ENCODE measurements at places on chromosomes 1 and 21.

DNA sequence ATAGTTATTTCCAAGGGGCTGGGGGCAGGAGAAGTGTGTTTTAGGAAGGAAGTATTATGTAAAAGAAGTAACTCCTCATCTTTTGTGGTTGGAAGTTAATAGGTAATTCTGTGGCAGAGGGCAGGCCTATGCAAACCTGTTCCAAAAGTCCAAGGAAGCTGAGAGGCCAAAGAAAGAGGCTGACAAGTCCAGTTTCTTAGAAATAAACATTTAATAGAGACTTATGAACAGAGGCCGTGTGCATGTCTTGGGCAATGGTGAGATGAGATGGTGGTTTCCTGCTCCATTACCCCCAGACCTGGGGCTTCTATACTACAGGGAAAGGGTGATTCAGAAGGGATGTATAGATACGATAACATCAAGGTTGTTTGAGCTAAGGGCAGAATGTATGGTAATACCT, 7.6 kb upstream of the CA14 start:
- DNase-seq = no peak

GRCh38 chr1:8004803-8005573, 21.1 kb downstream of the ERRFI1 start:
- peak; percentile 90 for DNase-seq

GRCh38 chr1:115158181-115158580, 68.9 kb upstream of the TSPAN2 start:
- no peak for DNase-seq

DNA sequence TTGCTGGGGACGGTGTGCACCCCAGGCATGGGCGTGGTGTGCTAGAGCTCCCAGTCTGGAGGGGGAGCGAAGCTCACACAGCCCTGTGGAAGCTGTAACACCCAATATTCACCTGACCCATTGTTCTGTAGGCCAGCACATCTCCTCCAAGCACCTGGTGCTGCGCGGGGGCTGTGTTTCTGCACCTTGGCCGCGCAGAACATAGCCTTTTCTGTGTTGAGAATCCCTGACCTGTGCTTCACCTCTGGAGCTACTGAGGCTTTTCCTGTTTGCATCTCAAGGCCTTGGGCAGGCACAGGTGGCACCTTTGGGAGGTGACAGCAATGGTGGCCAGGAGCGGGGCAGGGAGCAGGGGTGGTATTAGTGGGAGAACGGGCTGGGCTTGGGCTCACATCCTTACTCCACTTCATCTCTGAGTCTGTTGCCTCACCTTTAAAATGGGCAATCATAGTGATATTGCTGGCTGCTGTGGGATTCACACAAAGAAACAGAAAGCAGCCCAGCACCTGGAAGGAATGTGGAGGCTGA, 343.9 kb upstream of the AJAP1 start:
- no peak for DNase-seq

DNA sequence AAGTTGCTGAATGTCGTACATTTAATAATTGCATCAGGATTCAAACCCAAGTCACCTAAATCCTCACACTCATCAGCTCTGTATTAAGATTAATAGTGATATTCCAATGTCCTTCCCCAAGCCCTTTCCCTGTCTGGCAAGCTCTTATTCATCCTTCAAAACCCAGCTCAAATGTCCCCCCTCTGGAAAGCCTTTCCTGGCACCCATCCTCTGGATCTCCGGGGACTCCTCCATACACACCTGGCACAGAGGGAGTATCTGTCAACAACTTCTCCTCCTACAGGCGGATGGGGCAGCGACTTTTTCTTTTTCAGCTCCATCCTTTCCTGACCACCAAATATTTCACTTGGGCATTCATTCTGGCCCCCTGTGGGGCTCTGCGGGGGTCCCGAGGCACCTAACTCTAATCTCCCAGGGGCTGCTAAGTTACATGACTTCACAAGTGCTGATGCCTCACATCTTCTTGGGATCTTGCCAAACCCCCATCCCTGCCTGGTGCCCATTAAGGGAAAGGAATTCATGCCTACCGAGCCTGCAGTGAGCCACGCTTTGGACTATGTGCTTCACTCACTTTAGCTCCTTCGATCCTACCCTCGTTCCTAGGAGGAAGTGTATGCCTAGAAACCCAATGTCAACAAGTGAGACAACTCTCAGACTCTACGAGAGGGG, 15.2 kb downstream of the TINAGL1 start:
- DNase-seq = no peak

- no peak for DNase-seq
These were observed 101.8 kb upstream of the OLFM3 start for GRCh38 chr1:102098536-102098935.

- DNase-seq = no peak
These were observed 23.0 kb downstream of the LRRC8B start for GRCh38 chr1:89547563-89548116.

DNA sequence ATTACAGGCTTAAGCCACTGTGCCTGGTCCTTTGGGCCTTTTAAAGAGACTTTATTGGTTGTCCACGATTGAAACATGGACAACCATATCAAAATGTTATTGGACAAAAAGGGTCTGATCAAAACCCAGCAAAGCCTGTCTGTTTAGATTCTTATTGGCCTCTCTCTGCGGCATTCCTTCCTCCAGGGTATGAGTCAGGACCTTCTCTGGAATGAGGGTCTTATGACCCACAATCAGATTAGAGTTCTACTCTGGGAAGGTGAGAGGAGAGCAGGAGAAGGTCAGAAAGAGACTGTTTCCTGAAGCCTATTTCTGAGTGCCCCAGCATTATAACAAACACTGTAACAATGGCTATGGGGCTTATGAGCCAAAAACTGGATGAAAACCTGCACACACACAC, 7.9 kb downstream of the LURAP1 start:
- DNase-seq = no peak

DNA sequence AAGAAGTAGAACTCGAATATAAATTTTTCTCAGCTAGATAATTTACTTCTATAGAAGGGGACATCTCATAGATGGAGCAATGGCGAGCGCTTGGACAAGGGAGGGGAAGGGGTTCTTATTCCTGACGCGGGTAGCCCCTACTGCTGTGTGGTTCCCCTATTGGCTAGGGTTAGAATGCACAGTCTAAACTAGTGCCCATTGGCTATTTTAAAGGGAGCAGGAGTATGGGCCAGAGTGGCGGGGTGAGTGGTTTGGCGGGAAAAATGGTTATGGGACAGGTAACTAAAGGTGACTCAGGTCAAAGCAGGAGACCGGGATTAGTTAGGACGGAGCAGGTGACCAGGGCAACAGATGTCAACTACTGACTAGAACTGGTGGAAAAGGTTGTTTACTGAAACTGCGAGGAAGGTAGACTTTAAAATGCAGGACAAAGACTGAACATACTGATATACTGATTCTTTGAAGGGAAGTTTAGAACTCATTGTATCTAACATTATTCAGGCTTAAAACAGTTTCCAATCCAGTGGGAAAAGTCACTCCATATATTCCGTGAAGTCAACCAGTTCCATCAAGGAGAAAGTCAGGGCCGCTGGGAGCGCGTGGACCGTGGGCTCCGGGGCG, 940 bp upstream of the ATAD3A start:
- peak; percentile 20 for DNase-seq

Data from Right ventricle myocardium inferior (tissue), 1 donor.